ENCODE measurements at places on chromosomes 2 and 18.

GRCh38 chr2:31032475-31032874 lies 105.8 kb downstream of the GALNT14 start:
- no peak for DNase-seq

GRCh38 chr18:27838225-27838624 lies 338.7 kb downstream of the CDH2 start:
- DNase-seq, result no peak

- no peak for DNase-seq
Observed at GRCh38 chr2:10385501-10385900, 62.6 kb downstream of the ODC1 start.

DNA sequence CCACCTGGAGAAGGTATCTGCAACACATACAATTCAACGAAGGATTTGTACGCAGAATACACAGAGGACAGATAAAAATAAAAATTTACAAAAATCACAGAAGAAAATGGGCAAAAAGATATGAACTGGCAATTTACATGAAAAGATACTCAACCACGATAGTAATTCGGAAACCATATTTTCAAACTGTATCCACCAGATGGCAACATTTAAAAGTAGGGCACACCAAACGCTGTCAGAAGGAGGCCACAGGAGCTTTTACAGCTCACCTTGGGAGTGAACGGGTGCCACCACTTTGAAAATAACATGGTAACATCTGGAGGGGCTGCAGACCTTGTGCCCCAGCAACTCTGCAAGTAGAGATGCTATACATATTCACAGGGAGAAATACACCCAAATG lies 9.8 kb downstream of the KIF1A start:
- no peak for DNase-seq

DNA sequence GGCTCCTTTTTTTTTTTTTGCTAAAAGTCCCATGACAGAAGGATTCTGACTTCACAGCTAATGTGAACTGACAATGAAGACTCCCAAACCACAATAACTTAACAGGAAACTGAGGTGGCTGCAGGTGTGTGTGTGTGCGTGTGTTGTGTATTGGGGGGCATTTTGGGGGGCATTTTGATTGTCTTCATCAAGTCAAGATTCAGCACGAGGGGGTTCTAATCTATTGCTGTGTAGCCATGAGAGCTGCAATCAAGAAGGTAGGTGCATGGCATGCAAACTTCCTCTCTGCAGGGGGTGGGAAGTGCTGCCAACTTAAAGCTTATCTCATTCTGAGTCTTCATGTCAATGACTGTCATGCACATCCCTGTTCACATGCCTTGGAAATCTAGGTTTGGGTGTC lies 25.2 kb downstream of the SPRED2 start:
- no peak for DNase-seq

- no peak for DNase-seq
Observed at GRCh38 chr18:2480536-2480935, 90.8 kb downstream of the METTL4 start.

DNA sequence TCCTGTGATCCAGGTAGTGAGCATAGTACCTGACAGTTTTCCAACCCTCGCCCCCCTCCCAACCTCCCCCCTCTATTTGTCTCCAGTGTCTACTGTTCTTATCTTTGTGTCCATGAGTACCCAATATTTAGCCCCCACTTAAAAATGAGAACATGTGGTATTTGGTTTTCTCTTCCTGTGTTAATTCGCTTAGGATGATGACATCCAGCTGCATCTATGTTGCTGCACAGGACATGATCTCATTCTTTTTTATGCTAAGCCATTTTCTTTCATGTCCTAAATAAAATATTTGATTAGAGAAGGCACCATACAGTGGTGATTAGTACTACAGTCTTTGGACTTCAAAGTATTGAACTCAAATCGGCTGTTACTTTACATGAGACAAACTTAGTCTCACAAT lies 1087.9 kb downstream of the CBLN2 start:
- no peak for DNase-seq

DNA sequence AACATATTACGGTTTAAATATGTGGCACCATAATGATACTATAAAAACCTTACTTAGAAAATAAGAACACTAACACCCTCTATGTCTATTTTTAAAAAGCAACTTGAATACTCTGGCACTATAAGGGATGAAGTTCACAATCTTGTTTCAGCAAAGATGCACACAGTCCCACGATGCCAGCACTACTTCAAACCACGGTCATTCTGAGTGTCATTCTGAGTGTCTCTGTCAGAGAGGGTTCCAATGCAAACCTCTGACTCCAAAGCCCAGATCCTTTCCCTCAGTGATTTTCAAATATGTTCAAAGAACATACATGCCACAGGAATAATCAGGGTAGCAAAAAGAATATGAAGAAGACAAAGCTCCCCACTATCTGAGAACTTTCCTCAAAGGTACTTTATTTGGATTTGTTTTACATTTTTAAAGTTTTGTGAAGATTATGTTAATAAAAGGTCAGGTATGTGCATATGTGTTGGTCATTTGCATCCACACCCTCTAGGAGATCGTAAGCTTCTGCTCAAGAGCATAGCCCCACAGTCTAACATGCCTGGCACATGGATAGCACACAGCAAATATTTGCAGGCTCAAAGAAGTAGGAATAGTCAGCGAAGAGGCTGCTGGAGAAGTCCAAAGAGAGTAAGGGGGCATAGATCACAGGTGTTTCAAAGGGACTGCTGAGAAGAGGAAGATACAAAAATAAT lies 127.6 kb downstream of the DYM start:
- DNase-seq, result no peak

GRCh38 chr2:195468771-195469170 lies 188.3 kb upstream of the SLC39A10 start:
- no peak for DNase-seq

GRCh38 chr2:174635015-174635593 lies 37.5 kb upstream of the WIPF1 start:
- DNase-seq, result no peak

DNA sequence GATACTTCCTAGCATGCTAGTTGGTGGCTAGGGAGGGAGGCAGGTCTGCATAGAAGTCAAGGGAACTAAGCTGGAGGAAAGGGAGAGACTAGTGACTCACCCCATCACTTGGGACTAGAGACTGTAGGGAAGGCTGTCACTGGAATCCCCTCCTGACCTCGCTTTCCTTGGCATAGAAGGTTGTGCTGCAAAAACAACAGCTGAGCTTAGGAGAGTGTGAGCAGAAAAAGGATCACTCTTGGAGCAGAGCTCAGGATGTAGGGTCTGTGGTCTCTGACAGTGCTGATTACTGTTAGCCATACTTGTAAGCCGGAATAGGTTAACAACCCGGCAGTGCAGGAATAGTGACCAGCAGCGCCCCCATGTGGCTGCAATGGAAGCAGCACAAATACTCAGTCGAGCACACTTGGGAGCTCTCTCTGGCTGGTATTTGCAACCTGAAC lies 66.9 kb upstream of the SMAD2 start:
- no peak for DNase-seq

- no peak for DNase-seq
Observed at GRCh38 chr2:123566291-123566946, 458.7 kb upstream of the CNTNAP5 start.

DNA sequence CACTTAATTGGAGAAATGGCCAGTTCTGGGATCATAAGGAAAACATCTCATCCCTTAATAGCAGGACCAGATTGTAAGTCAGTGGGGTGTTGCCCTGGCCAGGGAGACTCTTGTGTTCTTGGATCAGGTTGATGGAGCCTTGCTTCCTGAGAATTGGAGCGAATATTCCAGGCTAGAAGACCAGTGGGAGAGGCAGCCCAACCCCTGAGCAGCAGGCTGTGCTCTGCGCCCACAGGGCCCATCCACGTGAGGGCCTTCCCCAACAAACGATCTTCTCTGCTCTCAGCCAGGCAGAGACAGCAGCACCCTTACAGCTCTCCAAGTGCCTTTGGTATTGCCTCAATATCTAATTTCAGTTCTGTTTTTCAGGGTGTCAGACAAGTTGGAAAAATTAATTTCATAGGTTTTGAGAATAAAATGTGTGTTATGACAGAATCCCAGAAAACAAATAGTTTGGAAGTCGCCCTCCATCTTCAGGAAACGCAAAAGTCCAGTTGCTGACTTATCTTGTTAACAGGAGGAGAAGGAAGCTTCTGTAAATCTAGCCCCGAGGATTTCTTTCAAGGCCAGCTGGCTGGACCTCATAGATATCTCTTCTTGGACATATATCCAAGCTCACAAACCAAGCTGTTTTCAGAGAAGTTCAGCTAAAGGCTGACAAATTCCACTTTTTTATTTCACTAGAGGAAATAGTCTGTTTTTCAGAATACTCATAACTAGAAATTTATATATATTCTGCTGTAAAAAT lies 105.5 kb downstream of the COPS8 start:
- no peak for DNase-seq

- no peak for DNase-seq
Observed at GRCh38 chr18:57533868-57534510, 52.5 kb downstream of the FECH start.

DNA sequence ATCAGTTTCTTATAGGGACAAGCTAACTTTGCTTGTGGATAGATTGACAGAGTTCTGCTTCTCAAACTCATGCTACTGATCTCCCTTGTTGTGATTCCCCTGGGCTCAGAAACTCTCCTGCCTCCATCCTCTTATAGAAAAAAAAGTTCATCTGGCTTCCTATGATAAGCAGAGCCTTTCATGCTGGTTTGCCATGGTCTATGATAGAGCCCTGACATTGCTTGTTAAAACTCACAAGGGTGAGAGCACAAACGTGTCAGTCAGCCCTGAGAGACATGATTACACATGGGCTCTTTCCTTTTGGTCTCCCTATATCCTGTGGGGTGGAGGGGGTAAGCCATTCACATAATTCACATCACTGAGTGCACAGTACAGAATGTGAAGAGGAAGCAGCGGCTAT lies 121.8 kb downstream of the TDRD15 start:
- DNase-seq, result no peak

DNA sequence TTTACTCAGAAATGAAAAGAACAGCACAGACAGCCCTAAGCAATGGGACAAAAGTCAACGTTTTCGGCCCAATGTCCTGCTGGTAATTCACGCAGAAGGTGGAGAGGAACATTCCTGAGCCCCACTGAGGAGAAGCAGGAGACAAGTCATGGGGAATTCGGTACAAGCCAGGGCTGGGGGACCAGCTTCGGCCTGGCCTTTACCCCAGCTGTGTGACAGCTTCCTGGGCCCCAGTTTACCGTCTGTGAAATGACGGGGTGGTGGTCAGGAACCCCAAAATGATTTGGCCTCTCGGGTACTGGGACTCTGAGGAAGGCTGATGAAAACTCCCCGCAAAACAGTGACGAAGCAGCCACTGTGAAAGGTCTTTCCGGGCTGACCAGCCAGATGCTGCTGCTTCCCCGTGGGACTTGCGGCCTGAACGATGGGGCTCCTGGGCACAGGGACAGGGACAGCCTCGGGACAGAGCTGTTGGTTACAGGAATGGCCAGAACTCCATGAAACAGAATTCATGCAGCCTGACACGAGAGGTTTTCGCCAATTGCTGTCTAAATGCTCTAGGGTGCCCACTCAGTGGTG lies 21.6 kb downstream of the KIF1A start:
- no peak for DNase-seq

All from T-helper 22 cell (primary cell).